Activated T-cell treated with anti-CD3 and anti-CD28 coated beads, Interleukin-2, amount 50 U/mL, for 72 hours (primary cell): ENCODE measurements at places on chromosomes 7 and 10. TPM values are rescaled to one million over a fixed set of nuclear protein-coding genes. Genes with fewer than 3 reads are reported as not detected.

DNA sequence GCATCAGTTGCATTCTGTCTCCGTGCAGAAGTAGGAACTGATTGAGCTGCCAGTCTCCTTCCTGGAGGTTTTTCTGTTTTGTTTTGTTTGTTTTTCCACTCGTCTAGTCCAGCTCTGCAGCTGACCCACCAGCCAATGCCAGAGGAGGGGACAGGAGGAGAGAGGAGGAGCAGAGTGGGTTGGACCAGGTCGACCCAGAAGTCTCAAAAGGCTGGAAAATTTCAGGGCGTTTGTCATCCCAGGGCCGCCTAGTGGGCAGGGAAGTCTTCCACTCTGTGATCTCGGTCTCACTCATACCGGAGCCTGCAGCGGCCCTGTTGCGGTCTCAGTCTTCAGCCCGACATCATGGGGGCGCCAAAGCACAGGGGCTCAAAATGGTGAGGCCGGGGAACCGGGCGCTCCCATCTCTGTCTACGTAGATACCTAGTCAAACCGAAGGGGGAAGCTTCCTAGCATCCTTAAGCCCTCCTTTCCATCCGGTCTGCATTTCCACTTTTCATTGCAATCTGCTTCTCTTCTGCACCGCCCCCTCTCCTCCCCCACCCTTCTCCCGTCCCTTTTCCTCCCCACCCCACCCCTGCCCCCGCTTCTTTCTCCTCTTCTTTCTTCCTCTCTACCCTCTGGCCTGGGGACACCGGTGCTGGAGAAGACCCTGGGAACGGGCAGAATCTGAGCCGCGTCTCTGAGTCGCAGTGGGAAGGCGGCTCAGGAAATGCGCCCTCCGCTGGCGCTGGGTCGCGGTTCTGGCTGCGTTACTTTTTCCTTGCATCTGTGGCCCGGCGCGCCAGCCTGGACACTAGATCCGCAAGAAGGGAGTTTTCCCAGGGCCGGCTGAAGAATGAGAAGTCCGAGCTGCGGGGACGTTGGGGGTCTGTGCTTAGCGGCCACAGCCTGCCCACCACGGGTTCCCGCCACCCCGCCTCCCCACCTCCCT, 16.2 kb upstream of the PAX2 start:
- peaks cover 38% of the 10 kb centered on the region for H3K4me1 ChIP-seq
- H3K4me3 ChIP-seq = peak overlapping the region; percentile 87
- no peak overlapping the region for H3K27ac ChIP-seq

GRCh38 chr10:44947371-44948152, 12.0 kb upstream of the RASSF4 start:
- no peak overlapping the region for H3K4me3 ChIP-seq
- peaks cover 12% of the 10 kb centered on the region for H3K27me3 ChIP-seq
- no peak overlapping the region for H3K27ac ChIP-seq
- H3K4me1 ChIP-seq = peaks cover 6% of the 10 kb centered on the region
- DNase-seq = no peak
- peaks cover 12% of the 10 kb centered on the region for H3K36me3 ChIP-seq

DNA sequence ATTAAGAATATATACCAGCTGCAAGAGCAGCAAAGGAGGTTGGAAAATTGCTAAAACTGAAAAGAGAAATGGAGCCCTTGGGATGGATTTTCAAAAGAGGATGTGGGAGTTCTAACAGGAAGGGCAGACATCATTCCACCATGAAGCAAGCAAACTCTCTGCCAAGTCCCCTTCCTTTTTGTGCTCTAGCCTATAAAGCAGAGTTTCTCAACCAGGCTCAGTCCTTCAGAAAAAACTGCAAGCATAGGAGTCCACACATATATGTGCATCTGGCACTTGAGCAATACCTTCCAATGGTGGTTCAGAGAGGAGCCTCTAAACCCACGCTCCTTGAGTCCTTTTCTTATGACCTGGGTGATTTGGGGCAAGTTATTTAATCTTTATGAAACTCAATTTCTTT, 98.6 kb upstream of the MKX start:
- peaks cover 1% of the 10 kb centered on the region for H3K36me3 ChIP-seq
- H3K27ac ChIP-seq = no peak overlapping the region
- no peaks in the 10 kb centered on the region for H3K27me3 ChIP-seq
- H3K4me1 ChIP-seq = no peaks in the 10 kb centered on the region
- DNase-seq = no peak

DNA sequence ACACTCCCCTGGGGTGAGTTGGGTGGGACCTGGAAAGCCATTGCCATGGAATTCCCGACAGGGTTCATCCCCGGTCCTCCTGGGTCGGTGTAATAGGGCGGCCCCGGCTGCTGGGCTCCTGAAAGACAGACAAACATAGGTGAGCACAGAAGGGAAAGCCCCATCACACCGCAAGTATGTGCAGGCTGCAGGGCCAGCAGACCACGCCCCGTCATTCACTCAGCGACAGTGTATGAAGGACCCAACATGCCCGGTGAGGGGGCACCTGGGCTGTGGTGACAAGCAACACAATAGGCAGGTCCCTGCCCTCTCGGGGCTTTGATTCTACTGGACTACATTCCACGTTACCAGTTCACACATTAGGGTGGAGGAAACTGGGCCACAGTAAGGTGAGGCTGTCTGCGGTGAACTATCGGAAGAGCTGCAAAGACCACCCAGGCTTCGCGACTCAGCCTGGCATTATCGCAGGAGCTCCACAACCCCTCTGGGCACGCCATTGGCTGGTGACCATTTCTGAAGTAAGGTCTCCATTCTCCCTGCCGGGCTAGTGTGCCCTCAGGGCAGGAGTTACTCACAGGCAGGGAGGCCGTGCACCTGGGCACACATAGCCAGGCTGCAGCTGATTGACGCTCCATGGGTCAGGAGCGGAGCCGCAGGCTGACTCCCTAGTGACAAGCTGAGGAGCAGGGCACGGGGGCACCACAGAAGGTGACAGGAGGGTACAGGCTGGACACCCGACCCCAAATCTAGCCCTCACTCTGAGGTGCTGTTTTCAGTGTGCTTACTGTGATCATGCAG, 99.2 kb downstream of the VOPP1 start:
- no peak overlapping the region for H3K27ac ChIP-seq
- no peaks in the 10 kb centered on the region for H3K27me3 ChIP-seq
- no peak for DNase-seq
- peaks cover 9% of the 10 kb centered on the region for H3K36me3 ChIP-seq
- H3K4me3 ChIP-seq = no peak overlapping the region
- peaks cover 73% of the 10 kb centered on the region for H3K4me1 ChIP-seq

DNA sequence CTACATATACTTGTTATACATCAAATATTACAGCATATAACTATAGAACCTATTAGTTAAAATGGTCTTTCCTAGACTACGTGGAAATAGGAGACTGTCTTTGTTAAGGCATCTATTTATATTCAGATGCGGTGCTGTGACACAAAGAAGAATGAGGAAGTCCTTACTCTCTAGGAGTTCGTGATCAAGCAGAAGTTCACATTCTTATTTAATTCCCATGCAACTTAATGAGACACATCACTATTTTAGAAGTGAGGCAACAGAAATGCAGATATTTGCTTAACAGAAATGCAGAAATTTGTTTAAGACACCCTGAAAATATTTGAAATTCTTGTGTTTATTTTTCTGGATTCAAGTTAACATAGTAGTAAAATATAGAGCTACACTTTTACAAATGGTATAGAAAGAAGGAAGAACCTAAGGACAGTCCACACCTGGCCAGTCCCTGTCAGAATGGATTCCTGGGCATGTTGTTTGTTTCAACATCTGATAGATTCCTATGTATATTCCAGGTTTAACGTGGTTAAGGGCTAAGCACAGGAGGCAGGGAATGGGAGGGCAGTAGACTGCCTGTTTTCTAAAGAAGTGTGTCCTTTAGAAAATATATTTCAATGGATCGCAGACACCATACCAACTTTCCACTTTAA, 70.6 kb upstream of the NXPH1 start:
- peaks cover 32% of the 10 kb centered on the region for H3K27me3 ChIP-seq
- no peaks in the 10 kb centered on the region for H3K36me3 ChIP-seq
- H3K4me3 ChIP-seq = no peak overlapping the region
- H3K4me1 ChIP-seq = no peaks in the 10 kb centered on the region

Gene SSC4D
- 0.60 TPM for total RNA-seq

Gene OR2AE1
- total RNA-seq = 0.53 TPM

Gene TMEM176A
- total RNA-seq = 0.24 TPM
